ENCODE measurements at places on chromosomes 2 and 18. TPM values are rescaled to one million over a fixed set of nuclear protein-coding genes. Genes with fewer than 3 reads are reported as not detected.

The RNU2-63P gene
- 251 TPM for total RNA-seq

The ALPG gene
- not detected for total RNA-seq

The TWIST2 gene
- total RNA-seq = 73.3 TPM

The ASB18 gene
- not detected for total RNA-seq

The CNTNAP5 gene
- total RNA-seq = not detected

The NCK2 gene
- total RNA-seq = 16.5 TPM

The LYG2 gene
- not detected for total RNA-seq

The POTEC gene
- total RNA-seq = not detected

The MTLN gene
- 54.7 TPM for total RNA-seq

The BOK gene
- 9.3 TPM for total RNA-seq
